CD8-positive, alpha-beta memory T cell (primary cell): ENCODE measurements at places on chromosomes 6 and 20.

DNA sequence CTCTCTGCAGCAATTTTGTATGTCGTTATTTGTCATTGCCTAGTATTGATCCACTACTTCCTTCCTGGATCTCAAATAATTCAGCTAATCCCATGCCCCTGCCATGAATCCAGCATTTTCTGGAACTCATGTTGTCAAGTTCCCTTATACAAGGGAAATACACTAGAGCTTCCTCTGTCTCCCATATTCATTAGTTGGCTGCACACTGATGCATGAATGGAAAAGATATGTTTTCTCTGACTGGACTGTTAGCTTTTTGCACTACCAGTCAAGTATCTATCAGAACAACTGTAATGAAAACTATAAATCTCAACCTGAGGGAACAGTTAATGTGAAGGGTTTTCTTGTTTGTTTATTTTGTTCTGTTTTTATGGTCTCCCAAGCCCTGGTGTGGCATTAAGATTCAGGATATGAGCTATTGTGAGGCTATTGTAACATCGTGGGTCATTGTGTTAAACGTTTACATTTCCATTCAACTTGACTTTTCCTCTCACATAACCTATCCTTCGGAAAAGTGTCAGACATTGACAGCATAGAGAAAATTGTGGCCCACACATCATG lies 102.5 kb upstream of the FAM8A1 start:
- no peak for DNase-seq

DNA sequence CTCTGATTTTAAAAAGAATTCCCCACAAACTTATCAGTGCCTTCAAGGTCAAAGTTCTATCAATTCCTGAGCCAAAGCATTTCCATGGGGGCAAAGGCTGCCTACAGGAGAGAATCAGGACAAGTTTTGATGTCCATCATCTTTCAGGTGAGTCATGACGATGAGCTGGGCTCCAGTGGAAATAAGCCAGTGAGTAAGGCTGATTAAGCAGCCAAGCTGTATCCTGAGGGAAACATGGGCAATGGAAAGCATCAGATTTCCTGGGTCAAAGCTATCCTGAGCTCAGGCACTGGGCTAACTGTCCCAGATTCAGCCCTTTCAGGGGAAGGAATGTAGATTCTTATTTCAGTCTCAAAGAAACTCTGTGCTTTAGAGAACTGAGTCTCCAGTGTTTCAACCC lies 377.4 kb downstream of the CD109 start:
- DNase-seq = no peak

DNA sequence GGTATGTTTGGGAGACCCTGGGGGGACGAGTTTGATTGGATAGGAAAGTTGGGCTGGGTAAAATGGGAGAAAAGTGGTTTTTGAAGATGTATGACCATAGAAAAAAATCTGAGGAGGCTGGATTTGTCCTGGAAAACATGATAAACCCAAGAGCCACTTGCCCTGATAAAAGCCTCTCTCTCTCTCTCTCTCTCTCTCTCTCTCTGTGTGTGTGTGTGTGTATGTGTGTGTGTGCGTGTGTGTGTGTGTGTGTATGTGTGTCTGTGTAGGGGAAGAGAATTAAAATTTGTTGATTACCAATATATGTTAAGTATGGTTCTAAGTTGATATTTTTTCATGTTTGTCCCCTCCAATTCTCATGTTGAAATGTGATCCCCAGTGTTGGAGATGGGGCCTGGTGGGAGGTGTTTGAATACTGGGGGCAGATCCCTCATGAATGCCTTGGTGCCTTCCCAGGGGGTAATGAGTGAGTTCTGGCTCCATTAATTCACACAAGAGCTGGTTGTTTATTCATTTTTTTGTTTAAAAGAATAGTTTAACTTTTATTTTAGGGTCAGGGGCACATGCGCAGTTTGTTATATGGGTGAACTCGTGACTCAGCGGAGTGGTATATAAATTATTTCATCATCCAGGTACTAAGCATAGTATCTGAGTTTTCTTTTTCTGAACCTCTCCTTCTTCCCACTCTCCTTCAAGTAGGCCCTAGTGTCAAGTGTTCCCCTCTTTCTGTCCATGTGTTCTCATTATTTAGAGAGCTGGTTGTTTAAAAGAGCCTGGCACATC lies 208.8 kb downstream of the TFAP2B start:
- no peak for DNase-seq

DNA sequence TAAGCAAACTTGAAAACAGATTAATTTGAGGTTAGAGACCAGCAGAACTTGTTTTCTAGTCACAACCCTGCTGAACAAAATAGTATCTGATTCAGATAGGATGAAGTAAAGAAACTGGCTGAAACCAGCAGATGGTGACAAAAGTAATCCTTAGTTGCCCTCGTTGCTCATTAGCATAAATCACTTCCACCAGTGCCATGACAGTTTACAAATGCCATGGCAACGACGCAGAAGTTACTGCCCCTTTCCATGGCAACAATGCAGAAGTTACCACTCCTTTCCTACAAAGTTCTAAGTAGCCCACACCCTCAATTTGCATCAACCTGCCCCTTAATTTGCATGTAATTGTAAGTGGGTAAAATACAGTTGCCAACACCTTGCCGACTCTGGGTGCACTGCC lies 23.7 kb downstream of the SNRPB start:
- no peak for DNase-seq

DNA sequence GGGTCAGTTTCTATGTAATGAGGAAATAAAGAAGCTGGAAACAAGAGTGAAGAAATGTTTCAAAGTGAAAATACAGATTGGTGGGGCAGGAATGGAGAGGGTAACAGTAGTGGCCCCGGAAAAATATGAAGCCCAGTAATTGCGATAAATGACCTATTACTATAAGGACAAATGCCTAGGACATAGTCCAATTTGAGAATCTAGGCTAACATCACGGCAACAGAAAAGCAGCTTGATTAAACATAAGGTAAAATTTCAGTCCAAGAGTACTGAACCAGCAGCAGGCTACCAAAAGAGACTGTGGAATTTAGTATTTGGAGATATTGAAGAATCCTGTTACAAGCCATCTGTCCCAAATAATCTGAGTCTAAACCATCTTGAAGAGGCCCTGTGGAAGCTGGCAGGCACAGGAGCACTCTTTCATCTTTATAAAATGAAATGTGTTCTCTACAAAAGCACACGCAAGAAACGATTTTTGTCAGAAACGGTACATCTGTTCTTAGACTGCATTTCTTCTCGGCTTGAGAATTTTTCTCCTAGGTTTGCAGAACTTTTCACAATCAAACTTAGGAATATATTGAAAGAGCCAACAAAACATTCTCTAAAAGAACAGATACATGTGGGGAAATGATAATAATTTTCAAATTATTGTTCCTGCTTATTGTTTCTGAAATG lies 49.3 kb downstream of the ELOVL5 start:
- no peak for DNase-seq

DNA sequence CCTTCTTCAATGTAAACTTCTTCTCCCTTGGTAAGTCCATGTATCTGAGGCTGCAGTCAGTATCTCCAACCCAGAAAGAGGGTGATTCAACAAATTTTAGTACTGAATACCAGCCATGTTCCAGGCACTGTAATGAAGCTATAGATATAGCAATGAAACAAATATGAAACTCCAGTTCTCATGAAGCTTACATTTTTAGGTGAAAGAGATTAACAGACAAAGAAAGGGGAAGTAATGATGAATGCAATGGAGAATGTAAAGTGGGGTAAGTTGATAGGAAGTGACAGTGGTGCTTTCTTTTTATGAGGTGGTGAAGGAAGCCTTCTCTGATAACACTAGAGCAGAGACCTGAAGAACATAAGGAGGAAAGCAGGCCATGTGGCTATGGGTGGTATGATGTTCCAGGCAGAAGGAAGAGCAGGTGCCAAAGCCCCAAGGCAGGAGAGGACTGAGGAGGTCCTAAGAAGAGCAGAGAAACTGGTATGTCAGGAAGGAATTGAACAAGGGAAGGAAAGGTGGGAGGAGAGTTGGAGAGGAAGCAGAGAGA lies 143.6 kb downstream of the TFAP2B start:
- no peak for DNase-seq

GRCh38 chr20:60559462-60559861 lies 601.2 kb downstream of the CDH26 start:
- DNase-seq = no peak

- DNase-seq = no peak
These were observed 362.8 kb downstream of the ESR1 start for GRCh38 chr6:152170313-152170701.

DNA sequence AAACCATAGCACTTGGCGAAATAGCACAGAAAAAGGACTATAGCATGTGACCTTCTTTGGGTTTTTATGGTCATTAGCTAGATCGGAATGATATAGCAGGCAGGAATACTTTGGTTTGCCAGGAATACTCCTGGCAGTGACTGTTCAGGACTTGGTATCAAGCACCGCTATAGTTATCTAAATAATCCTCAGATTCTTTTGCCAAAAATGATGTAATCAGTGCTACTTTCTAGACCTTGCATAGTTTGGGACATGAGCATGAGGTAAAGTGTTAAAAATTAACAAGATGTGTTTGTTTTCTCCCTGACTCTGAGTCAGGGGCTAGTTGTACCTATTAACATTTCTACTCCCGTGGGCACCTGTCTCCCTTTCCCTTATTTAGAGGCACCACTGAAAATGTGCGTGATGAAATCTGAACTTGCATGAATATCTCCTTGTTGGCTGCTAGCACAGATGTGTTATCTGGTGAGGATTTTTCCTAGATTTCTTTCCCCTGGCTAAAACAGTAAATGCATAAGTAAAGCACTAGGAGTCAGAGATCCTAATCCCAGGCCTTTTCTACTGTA lies 511.0 kb downstream of the CDKAL1 start:
- no peak for DNase-seq

DNA sequence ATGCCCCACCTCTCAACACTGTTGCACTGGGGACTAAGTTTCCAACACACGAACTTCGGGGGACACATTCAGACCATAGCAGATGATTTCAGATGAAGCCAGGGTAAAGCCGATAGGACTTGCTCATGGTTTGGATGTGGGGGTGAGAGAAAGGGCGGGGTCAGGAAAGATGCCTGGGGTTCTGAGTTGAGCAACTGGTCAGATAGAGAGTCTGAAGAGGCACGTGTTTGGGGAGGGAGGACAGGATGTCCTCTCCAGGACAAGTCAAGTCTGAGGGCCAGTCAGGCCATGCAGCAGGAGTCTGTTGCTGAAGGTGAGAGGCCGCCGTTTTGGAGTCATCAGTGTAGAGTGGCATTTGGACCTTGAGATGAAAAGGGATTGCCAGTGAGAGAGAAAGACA lies 197.9 kb upstream of the SNX9 start:
- DNase-seq = no peak

- peak; percentile 76 for DNase-seq
These were observed 3.9 kb upstream of the SOX4 start for GRCh38 chr6:21589352-21590345.

DNA sequence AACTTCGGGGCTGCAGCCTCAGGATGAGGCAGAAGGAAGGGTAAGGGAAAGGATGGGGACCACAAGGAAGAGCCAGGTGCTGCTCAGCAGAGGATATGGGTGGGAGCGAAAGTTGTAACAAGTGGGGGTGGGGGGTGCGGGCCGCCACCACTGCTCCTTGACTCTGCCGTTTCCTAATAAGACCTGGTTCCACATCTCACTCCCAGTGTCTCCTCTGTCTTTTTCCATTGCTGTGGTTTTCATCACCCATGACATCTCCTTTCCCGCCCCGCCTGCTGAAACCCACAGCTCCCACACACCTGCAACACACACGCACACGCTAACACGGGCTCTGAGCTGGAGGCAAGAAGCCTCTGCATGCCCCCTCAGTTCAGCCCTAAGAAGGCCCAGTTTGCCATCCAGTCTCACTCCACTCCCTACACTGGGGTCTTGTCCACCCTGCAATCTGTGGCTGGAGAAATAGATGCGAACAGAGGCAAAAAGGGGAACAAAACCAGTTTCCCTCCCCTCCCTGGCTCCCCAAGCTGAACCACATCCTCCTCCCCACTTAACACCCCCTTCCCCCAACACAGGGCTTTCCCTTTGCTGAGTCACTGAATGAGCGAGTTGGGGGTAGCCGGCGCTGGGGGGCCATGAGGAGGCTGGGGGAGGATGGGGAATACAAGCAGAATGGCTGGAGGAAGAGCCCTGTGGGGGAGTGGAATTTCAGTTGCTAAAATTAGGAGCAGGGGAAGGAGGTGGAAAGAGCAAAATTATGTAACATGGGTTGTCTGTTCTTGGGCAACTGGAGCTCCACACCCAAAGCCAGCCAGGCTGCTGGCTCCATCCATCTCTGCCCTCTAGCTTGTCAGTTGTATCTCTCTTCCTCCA lies 11.5 kb downstream of the NFKBIL1 start:
- DNase-seq = peak; percentile 74

DNA sequence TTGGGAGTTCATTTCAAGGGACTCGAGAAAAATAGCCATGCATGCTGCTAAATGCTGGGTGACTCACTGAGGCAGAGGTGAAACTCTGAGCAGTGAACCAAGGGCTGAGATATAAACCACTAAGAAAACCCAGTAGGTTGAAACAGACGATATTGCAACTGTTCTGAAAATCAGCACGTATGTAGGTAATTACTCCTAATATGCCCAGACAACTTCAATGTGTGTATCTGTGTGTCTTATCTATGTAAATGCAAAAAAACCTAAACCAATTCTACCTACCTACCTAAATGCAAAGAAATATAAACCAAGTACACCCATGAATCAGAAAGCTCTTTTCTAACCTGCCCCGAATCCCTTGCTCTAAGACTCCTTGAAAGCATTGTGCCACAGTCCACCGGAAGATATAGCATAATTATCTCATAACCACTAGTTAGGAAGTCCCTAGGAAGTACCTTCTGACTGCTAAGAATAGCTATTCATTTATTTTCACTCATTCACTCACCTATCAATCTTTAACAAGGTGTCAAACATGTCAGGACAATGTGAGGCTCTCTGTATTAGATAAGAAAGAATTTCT lies 458.7 kb upstream of the RUNX2 start:
- no peak for DNase-seq
